ENCODE measurements at places on chromosomes 1 and 21.

DNA sequence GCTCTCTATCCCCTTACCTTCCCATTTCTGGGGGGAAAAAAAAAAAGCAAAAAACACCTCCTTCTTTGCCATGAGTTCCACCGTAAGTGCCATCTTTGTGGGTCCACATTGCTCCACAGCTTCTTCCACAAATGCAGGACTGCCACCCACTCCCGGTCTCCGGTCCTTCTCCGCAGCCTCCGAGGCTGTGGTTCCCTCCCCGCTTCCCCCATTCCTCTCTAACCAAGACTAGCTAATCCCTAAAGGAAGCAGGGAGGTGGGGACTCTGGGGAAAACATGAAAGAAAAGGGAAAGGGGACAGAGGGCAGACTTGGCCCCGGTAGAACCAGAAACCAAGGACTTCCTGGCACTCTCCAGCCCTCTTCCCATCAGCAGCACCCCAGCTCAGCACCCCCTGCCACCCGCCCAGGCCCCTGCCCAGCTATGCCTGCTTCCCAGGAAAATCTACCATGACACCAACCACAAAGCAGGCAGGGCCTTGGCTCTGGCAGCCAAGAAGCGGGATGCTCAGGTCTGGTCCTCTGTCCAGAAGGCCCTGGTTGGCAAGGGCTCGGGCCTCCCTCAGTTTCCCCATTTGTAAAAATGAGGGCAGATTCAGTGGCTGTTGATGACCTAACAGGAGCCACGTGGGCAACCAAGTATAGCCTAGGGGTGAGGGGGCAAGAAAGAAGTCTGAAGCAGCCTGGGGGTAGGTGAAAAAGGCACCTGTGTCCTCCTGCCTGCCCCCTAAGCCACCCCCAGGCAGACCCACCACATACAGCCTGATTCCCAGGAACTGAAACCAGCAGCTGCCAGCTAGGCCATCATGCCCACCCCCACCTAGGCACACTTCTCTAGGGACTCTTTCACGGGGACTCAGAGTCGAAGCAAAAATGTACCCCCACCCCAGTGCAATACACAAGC, 2.5 kb downstream of the EPHA2 start:
- no peak for DNase-seq

DNA sequence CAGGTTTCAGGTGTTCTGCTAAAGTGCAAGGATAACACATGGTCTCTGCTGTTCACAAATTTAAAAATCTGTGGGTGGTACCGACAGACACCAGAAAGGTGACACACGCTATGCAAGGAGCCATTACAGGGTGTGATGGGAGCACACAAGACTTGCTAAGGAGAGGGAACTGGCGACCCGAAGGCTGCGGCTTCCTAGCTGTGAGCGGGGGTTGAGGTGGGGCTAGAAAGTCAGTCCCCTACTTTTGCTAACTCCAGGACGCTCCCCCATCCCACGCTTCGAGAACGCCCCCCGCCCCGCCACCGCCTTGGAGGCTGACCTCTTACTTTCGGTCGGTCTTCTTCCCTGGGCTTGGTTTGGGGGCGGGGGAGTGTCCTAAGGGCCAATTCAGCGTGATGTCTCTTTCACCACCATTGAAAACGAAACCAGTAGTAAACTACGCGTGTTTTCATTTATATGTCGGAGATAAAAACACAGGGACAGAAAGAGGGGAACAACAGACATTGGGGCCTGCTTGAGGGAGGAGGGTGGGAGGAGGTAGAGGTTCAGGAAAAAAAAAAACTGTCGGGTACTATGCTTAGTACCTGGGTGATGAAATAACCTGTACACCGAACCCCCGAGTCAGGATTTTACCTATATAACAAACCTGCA, 1.1 kb downstream of the CKS1B start:
- DNase-seq = no peak

- no peak for DNase-seq
Measured at GRCh38 chr1:81224222-81224621, 576.5 kb upstream of the ADGRL2 start.

DNA sequence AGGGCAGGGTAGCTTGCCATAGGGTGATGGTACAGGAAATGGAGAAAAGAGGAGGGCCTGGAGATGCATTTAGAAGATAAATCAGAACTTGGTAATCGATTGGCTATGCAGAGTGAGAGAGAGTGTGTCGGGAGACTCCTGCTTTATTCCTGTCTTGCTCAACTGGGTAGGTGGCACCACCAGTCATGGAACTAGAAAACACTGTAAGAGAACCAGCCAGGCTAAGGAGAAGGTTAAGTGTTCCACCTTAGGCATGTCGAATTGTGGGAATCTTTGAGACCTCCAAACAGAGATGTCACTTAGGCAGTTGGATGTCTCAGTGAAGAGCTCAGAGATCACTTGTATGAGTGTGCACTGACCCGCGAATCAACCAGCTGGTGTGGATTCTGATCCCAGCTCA, 28.7 kb upstream of the RD3 start:
- no peak for DNase-seq

GRCh38 chr21:36816561-36817130, 117.7 kb downstream of the SIM2 start:
- no peak for DNase-seq
